Stimulated activated CD8-positive, alpha-beta memory T cell treated with anti-CD3 and anti-CD28 coated beads, Interleukin-7, amount 100 ng/mL, for 1 hour (primary cell): ENCODE measurements at places on chromosomes 2 and 18.

GRCh38 chr2:36246320-36246990 lies 109.1 kb upstream of the CRIM1 start:
- no peak for DNase-seq

DNA sequence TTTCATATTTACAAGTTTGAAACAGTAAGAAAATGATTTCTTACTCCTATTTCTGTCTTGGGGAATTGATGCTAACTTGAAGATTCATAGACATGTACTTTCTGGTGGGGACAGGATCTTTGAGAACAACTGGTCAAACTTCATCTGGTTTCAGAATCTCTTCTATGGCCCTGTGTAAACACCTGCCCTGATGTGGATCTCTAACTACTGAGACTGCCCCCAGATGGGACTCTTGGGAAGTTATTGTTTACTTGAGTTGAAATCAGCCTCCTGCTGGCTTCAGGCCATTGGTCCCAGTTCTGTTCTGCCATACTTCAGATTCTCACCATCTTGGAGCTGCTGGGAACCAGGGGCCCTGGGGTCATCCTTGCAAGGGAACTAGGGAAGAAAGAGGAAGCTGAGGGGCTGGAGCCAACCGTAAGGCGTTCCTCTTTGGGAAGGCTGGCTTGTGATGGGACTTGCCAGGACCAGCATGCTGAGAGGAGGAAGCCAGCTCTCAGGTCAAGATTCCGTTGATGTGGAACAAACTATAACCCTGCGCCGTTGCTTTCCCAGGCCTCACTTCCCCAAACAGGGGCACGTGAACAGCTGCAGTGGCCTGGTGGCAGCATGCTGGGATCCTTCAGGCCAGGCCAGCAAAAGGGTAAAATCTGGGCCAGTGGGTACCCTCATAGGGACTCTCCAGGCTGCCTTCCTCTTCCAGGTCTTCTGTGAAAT lies 135.5 kb upstream of the CXCR4 start:
- DNase-seq: no peak

DNA sequence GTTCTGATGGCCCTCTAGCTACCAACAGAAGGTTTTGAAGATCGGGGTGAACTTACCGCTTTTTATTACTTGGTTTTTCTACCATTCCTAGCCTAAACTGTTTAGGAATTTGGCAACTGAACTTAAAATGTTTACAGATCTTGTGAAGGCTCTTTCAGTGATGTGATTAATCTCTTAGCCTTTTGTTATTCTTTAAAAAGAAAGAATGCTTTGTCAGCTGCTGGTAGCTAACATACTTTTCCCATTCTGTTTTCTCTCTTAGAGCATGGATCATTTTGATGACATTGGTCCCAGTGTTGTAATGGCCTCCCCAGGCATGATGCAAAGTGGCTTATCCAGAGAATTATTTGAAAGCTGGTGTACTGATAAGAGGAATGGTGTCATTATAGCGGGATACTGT lies 18.1 kb downstream of the CPSF3 start:
- no peak for DNase-seq

- no peak for DNase-seq
These were observed 50.8 kb upstream of the TMEM87B start for GRCh38 chr2:112004253-112004645.

- DNase-seq: no peak
These were observed 142.1 kb downstream of the GFPT1 start for GRCh38 chr2:69244882-69245281.

GRCh38 chr2:177535000-177535399 lies 142.4 kb downstream of the AGPS start:
- no peak for DNase-seq

DNA sequence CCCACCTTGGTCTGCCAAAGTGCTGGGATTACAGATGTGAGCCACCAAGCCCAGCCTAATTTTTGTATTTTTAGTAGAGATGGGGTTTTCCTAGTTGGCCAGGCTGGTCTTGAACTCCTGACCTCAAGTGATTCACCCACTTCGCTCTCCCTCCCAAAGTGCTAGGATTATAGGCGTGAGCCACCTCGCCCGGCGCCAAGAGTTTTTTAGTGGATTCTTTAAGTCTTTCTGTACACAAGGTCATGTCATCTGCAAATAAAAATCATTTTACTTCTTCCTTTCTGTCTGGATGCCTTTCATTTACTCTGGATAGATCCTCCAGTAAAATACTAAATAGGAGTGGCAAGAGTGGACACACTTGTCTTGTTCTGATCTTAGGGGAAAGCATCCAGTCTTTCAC lies 61.7 kb downstream of the KCMF1 start:
- no peak for DNase-seq

- DNase-seq: no peak
These were observed 60.9 kb downstream of the HDAC4 start for GRCh38 chr2:239339726-239340601.

DNA sequence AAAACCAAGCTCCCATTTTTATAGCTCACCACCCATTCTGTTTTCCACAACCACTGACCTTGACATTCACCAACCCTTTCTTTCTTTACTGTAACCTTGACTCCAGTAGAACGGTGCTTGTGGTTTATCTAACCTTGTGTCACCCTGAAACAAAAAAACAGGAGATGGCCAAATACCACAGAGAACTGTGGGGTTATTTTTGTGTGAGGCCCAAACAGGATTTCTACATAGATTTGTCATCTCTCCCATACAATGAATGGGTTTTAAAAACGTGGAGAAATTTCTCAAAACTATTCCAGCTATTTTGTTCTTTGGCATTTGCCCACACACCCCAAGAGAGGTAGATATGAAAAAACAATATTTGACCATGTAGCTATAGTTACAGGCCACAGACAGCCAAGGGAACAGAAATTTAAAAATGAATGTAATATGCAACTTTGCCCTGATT lies 231.3 kb upstream of the TANK start:
- no peak for DNase-seq

- DNase-seq: no peak
These were observed 26.5 kb downstream of the LDAH start for GRCh38 chr2:20796374-20796791.

GRCh38 chr2:128727914-128728313 lies 409.2 kb upstream of the HS6ST1 start:
- DNase-seq: no peak

DNA sequence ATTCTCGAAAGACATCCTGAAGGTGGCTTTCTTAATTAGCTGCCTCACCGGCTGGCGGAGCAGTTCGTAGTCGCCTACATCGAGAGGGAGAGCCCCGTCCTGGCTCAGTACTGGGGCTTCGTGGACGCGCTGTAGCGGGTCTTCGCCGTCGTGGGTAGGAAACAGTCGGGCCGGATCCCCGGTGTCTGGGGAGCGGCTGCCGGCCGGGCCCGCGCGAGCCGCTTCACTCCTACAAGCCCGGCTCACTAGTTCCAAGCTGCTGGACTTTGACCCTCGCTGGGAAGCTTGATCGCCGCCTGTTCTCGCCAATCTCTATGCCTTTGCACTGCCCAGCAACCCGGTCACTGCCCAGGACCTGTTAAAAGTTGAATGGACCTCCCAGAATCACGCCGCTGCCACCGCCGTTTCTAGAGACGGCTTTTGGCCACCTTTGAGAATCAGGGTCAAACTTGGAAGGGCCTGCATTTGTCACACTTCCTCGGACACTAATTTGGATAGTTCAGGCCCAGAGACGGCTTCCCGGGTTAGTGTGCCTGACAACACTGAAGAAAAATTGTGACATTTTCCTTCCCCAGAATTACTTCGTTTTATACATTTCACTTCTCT lies 41.4 kb upstream of the AKAIN1 start:
- peak; percentile 9 for DNase-seq

GRCh38 chr18:62407660-62408059 lies 82.5 kb downstream of the TNFRSF11A start:
- no peak for DNase-seq

DNA sequence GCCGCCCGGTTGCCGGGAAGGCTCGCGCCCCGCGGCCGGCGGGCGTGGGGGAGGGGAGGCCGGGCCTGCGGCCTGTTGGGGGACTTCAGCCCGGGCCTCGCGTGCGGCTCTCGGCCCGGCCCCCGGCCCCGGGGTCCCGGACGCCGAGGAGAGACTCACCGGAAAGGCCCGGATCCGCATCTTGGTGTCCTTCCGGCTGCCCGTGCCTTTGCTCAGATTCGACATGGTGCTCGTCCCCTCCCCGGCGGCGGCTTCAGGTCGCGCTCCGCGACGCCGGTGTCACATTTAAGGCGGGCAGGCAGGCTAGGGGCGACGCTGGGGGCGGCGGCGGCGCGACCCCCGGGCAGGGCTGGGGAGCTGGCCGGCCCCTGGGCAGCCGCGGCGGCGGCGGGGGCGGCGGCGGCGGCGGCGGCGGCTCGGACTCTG lies 365 bp downstream of the CUL3 start:
- no peak for DNase-seq

DNA sequence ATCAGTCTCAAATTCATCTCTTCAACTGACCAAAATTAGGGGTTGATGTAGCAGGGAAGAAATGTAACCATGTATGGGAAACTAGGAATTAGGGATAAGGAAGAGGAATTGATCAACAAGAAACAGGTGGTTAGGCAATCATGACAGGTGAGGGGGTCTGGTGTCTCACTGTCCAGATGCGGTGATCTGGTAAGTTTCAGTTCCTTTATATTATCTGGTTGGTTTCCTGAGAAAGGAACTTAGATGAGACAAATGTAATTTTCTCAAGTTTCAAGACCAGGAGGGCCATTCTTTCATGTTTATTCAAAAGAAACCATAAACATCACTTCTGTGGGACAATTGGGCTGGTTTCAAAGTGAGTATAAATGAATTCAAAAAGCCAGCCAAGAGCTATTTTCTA lies 306.2 kb upstream of the KCNJ3 start:
- DNase-seq: no peak

GRCh38 chr2:137847443-137847842 lies 116.8 kb upstream of the HNMT start:
- DNase-seq: no peak

- DNase-seq: no peak
These were observed 601.6 kb upstream of the PKDCC start for GRCh38 chr2:41446266-41446665.

GRCh38 chr2:161371869-161372268 lies 44.2 kb upstream of the TBR1 start:
- DNase-seq: no peak

GRCh38 chr18:64993695-64994094 lies 757.1 kb upstream of the CDH7 start:
- no peak for DNase-seq

GRCh38 chr2:205658572-205658971 lies 23.7 kb upstream of the NRP2 start:
- no peak for DNase-seq

- DNase-seq: no peak
These were observed 44.7 kb downstream of the PID1 start for GRCh38 chr2:229226382-229226781.

GRCh38 chr2:110978756-110979470 lies 141.8 kb upstream of the BCL2L11 start:
- DNase-seq: no peak

DNA sequence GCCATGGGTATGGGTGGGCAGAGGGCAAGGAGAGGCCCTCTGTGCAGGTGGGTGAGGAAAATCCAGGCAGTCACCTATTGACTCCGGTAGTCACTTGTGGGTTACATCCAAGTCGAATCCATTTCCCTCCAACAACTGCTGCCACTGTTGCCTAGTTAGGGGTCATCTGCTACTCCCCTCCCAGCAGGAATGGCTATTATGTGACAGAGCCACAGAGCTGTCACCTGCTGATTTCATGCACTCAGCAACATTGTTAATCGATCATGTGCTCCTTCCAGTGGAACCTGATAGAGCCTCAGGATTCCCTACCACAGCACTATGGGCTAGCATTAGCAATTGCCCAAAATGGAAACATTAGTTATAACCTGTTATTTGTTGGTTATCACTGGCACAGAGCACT lies 31.4 kb downstream of the POLR1A start:
- no peak for DNase-seq
